Choroid plexus epithelial cell (primary cell): ENCODE measurements at places on chromosomes 5 and 9.

DNA sequence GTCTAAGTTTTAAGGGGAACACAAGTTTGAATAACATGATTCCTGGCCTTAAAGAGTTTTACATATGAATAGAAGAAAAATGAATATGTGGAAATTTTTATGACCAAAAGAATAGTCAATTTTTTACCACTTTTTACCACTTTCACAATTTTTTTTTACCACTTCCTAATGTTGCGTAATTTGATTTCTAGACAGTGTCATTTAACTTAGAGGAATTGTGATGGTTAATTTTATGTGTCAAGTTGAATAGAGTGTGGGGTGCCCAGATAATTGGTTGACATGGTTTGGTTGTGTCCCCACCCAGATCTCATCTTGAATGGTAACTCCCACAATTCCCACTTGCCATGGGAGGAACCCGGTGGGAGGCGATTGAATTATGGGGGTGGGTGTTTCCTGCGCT, 416.6 kb downstream of the KIF4B start:
- DNase-seq = no peak

DNA sequence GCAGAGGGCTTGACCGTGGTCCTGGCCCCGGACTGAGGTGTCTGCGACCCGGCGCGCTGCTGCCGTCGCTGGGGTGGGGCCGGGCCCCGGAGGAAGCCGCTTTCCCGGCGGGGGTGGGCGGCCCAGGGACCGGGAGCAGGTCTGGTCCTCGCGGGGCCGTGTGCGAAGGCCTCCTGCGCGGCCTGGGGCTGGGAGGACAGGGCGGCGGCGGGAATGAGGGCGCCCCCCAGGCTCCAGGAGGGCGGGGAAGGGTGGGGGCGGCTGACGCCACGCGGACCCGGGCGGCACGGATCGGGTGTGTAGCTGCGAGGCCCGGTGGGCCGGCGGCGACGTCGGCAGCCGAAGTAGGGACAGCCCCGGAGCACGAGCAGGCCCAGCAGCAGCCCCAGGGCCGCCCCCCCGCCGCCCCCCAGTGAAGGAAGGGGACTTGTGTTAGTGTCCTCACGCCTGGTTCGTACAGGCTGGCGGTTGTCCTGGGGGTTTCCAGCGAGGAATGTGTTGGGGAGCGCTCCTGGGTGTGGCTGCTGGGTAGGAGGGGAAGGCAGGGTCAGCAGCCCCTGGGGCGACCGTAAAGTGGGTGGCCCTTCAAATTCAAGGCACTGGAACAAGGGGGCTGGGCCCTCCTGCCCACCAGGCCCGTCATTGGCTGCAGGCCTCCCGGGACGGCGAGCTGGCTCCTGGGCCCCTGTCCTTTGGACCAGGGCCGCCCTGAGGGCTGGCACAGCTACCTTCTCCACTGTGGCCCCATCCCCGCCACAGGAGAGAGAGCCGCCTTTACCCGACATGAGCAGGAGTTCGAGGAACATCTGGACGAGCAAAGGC, 597 bp upstream of the TMEM250 start:
- peak; percentile 37 for DNase-seq

- DNase-seq = peak; percentile 84
Observed at GRCh38 chr9:83199240-83199639, 136.3 kb upstream of the RASEF start.

DNA sequence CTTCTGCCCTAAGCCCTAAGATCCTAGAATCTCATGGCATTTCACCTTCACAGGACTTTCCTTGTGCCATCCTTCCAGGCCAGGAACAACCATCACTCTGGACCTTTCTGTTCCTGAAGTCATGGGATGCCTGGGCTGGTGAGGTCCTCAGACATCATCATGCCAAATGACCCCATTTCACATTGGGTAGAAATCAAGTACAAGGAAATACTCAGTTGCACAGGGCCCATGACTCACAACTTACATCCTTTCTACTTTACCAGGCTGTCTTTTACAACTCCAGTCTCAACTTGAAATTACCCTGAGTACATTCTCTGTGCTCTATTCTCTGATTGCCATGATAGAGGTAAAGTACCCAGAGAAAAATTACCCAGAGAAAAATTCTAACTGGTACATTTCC, 167.1 kb downstream of the PIK3R1 start:
- peak; percentile 26 for DNase-seq

GRCh38 chr5:32165597-32165996, 8.5 kb downstream of the GOLPH3 start:
- DNase-seq = no peak

DNA sequence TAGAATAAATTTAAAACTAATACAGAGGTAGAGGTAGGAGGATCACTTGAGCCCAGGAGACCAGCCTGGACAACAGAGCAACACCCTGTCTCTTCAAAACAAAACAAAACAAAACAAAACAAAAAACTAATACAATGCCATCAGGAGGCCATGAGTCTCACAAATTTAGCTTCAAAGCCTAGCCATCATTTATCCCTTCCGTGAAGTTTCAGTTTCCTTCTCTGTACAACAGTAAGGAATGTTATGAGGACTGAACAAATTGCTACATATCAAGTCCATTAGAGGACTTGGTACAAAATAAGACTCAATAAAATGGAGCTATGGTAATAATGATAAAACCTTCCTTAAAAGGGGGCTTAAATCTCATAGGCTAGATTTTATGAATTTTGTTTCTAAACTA, 60.8 kb downstream of the MAPKAP1 start:
- DNase-seq = peak; percentile 52

- DNase-seq = no peak
Observed at GRCh38 chr9:131120620-131121228, 4.7 kb upstream of the NUP214 start.

DNA sequence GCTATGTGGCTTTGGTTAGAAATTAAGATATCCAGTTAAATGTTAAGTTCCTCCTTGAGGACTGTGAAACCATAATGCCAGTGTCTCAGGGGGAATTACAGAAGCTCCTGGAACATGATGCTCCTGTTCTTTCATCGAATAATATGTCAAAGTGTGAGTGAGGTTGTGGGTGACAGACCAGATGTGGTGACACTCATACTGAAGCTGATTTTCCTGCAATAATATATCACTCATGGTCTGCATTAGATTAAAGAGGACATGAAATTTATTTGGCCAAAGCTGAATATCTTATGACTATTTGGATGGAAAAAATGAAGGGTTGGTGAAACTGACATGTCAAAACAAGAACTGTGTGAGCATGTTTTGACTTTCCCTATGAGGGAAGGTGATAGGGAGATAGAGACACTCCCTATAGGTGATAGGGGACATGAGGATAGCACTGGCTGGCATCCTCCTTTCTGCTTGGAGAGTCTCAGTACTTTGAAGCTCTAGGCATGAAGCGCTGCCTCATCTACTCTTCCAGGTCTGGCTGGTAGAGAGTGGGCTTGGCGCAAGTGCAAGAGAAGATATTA, 173.5 kb downstream of the ARHGEF28 start:
- no peak for DNase-seq

DNA sequence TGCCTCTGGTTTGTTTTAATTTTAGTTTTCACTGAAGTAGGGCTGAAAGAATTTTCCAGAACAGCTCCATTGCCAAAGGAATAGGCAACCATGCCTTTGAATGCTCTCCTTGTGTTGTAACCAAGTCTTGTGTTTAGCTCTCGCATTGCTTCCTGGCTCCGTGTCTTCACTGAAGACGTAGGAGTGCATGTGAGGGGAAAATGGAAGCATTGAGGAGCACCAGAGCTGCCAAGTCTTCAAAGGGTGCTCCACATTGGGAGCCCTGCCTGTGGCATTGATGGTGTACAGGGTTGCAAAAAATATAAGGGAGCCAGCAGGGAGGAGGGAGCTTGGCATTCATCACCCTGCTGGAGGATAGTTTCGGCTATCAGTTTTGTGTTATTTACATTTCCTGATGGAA, 86.6 kb downstream of the NTRK2 start:
- no peak for DNase-seq

DNA sequence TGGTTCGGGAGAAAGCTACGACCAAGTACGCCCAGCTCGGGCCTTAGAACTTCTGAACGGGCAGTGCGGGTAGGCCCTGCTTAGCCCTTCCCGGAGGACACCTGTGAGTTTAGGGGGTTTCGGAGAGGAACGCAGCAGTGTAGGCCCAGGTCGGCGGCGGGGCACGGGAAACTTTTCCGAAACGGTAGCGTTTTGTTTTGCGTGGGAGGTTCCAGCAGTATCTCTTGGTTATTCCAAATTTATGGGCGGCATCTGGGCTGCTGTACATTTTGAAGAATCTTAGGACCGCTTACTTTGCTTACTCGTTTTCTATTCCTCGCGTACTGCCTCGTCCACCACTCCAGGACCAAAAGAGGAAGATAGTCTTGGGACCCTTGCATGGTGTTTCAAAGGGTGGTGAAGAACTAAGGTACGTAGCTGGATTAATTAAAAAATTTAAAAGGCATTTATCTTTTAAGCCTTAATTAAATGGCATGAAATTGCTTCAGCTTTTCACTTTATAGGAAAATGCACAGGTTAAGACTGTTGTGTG, 492 bp downstream of the TENT2 start:
- DNase-seq = no peak

- no peak for DNase-seq
Observed at GRCh38 chr5:176550275-176550831, 1.2 kb downstream of the CDHR2 start.

DNA sequence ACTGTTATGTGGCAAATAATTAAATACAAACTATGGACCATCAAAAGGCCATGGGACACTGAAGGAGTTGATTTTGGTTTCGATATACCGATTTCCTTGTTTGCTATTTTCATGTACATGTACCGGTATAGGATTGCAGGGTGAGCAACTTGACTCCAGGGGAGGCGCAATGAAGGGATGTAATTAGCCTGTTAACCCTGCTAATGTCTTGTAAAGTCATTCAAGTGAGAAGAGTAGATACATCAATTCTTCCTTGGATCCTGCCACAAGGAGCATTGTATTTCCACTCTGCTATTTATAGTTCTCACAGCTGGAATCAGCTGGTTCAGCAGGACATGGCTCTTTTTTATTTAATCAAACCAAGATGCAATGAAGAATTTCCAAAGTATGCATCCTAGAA, 102.0 kb downstream of the STK32A start:
- DNase-seq = no peak

DNA sequence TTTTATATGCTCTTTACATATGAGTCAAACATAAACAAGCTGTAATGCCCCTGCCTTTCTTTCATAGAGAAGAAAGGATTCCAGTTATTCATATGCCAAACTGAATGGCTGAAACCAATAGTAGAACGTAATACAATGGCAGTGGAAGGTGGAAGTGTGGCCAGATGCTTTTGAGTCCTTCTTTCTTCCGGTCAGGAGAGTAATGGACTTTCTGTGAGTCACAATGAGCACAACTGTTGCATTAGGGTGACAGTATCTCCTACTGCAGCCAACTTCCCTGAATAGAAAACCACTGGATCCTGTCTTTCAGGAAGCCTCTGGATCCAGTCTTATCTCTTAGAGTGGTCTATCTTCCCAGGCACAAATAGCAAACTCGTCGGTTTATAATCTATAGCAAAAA, 855.2 kb downstream of the MAT2B start:
- no peak for DNase-seq

DNA sequence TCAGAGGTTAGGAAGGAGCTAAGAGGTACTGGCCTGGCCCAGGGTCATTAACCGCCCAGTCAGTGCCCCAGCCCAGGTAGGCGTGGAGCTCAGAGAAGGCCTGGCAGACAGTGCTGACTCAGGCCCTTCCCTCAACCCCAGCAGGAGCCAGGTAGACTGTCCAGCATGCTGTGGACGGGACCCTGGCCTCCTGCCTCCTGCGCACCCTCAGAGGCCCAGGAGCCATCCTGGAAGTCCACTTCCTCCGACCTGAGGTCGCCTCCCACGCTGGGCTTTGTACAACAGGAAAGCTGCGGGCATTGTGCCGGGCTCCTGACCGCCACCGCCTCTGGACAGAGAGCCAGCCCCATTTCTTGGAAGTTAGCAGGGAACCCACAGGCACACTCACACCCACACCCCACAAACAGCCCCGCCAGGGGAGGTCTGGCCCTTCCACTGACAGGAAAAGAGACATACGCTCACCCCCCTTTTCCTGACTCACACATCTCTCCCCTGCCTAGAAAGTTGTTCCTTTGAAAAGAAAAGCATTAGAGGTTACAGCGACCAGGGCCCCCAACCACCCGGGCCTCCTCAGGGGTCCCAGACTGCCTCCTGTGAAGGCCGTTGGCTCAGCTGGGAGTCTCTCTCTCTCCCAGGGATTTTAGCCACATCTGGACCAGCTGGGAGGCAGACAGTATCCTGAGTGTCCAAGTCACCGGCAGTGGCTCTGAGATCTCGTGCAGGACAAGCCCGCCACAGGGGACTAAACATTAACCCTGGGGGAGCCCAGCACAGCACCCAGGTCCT, 7.7 kb downstream of the RALGDS start:
- peak; percentile 57 for DNase-seq

GRCh38 chr5:143225511-143225910, 178.0 kb downstream of the NR3C1 start:
- DNase-seq = no peak

GRCh38 chr5:9069650-9070049, 476.2 kb downstream of the SEMA5A start:
- DNase-seq = no peak

DNA sequence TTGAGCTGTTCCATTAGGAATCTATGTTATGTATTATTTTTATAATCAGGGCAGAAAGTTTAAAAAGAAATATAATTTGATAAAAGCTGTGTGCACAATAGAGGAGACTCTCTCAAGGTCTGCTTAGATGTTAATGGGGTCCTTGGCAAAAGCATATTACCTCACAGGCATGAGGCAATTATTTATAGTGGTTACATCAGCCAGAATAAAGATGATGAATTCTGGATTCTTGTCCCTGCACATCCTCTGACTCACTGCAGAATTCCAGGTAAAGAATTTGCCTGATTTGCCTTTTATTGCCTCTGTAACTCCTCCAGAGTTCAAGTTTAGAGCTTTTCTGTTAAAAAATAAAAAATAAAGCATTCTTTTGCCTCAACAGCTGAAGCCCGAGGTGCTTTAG, 253.6 kb downstream of the MAST4 start:
- peak; percentile 64 for DNase-seq

- no peak for DNase-seq
Observed at GRCh38 chr9:82443312-82443711, 454.7 kb downstream of the SPATA31D1 start.

- DNase-seq = no peak
Observed at GRCh38 chr9:100673249-100673648, 95.4 kb downstream of the CAVIN4 start.

- DNase-seq = peak; percentile 96
Observed at GRCh38 chr9:81032030-81032572, 657.2 kb downstream of the TLE1 start.

- DNase-seq = no peak
Observed at GRCh38 chr9:76803762-76804161, 39.5 kb downstream of the PCA3 start.

GRCh38 chr5:18972177-18972576, 1015.8 kb downstream of the CDH18 start:
- DNase-seq = no peak

GRCh38 chr5:88092958-88093605, 175.6 kb downstream of the TMEM161B start:
- DNase-seq = no peak
